ENCODE measurements at places on chromosomes 11 and 22.

GRCh38 chr11:68880851-68881250, 22.8 kb downstream of the MRPL21 start:
- DNase-seq = no peak

GRCh38 chr11:19906126-19906525, 193.5 kb downstream of the NAV2 start:
- DNase-seq = no peak

DNA sequence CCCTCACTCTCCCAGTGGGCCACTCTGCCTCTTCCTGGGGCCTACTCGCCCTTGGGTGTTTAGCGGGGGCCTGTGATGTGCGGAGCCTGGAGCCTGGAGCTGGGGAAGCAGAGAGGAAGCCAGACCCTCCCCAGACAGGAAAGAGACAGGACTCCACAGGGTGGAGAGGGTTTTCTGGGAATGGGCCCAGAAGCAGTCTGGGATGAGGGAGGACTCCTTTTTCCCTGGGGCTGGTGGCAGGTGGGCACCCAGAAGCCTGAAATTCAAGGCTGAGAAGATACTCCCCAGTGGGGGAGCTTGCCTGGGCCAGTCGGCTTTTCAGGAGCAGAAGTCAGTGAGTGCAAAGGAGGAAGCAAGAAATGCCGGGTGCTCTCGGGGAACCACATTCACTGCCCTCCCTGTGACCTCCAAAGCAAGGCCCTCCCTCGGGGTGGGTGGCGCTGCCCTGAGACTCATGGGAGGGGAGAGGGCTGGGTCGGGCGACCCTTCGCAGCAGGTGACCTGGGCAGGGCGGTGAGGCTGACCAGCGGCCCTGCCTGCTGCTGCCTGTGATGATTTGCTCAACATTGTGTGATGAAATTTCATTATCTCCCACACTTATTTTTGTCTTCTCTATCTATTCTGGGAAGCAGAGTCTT, 1377.4 kb downstream of the BRD1 start:
- no peak for DNase-seq

DNA sequence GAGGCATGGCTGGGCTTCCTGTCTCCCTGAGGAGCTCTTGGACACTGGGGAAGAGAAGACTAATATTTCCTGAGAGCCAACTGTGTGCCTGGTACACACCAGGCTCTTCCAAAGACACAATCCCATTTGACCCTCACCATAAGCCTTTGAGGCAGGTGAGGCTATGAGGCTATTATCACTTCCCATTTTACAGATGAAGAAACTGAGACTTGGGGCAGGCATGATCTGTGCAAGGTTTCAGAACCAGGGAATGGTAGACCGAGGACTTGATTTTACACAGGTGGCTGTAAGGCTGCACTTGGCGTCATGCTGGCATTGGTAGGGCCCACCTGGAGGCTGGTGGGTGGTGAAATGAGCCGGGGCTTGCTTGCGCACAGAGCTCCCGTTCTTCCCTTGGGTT, 90.8 kb downstream of the LRRC32 start:
- no peak for DNase-seq

GRCh38 chr22:33971561-33971961, 51.3 kb upstream of the LARGE1 start:
- DNase-seq = no peak

GRCh38 chr22:49260681-49261580, 566.7 kb downstream of the BRD1 start:
- DNase-seq = no peak

GRCh38 chr11:76382209-76382608, 1.1 kb downstream of the GVQW3 start:
- DNase-seq = no peak
